Activated naive CD8-positive, alpha-beta T cell treated with anti-CD3 and anti-CD28 coated beads for 36 hours (primary cell): ENCODE measurements at places on chromosomes 6 and 20.

- DNase-seq, result no peak
Observed at GRCh38 chr6:21612067-21612745, 18.7 kb downstream of the SOX4 start.

DNA sequence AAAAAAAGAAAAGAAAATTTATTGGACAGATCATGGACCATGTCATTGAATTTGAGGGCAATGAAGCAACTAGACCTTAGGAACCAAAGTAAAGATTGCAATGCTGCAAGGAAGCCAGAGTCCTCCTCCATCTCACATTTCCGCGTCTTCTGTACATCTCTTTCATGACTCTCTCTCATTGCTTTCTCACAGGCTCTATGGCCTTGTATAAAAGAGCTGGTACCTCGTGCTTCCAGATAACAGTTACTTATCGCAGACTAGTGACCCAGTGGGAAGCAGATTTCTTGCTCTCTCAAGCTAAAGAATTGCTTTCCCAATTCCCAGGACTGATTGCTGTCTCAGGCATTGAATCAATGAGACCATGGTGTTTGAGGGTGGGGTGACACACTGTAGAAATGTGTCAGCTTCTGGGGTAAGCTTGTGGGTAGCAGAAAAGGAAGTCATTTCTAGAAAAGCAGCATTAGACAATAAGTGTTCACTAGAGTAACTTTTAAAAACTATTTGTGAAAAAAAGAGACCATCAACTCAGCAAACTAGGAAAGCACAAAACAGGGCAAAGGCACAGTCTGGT lies 635.3 kb downstream of the UTRN start:
- no peak for DNase-seq

DNA sequence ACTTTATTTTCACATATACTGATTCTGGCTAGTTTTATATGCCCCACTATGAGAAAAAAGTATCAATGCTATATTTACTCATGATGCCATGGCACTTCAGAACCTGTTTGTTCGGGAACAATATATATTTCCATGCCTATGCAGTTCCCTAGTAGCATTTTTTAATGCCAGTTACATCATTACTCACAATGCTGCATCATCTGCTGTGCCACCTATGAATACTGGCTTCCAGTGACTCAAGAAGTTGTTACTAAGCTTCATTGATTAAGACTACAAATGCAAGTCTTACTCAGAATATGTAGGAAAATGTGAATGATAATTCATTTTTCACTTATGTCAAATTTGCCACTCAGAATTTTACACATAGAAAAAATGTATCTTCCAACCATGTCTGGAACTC lies 97.9 kb downstream of the MAFB start:
- no peak for DNase-seq

DNA sequence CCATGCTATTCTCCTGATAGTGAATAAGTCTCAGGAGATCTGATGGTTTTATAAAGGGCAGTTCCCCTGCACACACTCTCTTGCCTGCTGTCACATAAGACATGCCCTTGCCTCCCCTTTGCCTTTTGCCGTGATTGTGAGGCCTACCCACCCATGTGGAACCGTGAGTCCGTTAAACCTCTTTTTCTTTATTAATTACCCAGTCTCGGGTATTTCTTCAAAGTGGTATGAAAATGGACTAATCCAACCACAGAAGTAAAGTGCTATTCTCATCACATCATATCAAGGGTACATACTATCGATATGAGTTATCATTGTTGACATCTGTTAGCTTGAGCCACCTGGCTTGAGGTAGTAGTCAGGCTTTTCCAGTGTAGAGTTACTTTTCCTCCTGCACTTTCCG lies 2.3 kb downstream of the MANBAL start:
- DNase-seq, result no peak

GRCh38 chr6:4185419-4185818 lies 50.0 kb upstream of the ECI2 start:
- DNase-seq, result no peak

- no peak for DNase-seq
Observed at GRCh38 chr6:139765825-139766285, 391.4 kb upstream of the CITED2 start.

- DNase-seq, result no peak
Observed at GRCh38 chr20:51565298-51566144, 23.0 kb upstream of the NFATC2 start.

GRCh38 chr20:44532259-44532980 lies 10.6 kb upstream of the SERINC3 start:
- no peak for DNase-seq

GRCh38 chr20:60310560-60311349 lies 352.5 kb downstream of the CDH26 start:
- DNase-seq, result no peak

DNA sequence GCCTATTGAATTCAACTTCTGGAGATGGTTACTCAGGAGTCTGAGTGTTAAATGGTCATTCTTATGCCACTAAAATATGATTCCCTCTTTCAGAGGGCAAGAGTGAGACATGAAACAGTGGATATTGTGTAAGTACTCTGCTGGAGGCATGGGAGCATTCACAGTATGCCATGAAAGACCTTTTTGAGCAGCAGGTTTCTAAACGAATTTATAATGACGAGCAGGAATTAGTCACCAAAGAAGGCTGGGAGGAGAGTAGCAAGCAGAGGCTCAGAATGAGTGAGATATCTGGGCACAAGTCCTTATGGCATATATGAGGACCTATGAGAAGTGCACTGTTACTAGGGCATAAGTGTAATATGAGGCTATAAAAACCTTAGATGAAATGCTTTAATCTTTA lies 10.9 kb upstream of the MYB start:
- no peak for DNase-seq

DNA sequence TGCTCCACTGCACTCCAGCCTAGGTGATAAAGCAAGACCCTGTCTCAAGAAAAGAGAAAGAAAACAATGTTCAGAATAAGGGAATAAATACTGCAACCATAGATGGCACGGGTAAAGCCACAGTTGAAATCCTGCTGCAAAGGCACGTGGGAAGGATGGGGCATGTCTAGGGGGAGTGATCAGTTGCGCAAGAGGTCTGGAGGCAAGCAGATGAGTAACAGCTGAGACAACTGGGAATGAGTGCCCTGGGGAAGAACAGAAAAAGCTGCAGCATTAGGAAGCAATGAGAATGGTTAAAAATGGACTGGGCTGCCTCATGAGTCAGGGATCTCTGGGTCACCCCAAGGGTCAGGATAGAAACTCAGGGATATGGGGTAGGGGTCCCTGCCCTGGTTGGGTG lies 96.3 kb downstream of the GMPR start:
- no peak for DNase-seq

DNA sequence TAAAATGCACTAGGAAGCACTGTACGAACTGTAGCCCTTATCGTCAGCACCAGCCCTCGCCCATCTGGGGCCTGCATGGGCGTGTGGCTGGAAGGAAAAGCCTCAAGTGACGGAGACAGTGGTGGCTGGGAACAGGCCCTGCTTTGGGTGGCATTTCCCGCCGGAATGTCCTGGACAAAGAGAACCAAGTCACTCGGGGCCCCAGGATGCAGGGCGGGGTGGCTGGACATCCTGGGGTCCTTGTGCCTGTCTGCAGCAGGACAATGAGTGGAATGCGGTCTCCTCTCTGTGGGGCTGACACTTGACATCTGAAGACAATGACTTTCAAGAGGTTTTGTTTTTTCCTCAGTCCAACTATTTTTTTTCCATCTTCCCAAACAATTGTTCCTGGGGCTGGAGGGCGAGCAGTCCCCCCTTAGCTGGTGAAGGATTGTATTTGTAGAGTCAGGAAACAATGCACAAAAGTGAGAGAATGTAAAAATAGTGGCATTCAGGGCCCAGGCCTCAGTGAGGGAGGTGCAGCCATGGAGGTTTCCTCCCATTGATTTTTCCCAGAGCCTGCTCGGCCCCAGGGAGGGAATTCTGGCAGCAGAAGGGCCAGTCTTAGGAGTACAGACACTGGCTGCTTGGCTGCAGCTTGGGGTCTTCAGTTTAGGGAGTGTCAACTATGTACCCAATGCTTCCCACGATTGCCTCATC lies 64.4 kb downstream of the PREX1 start:
- no peak for DNase-seq

GRCh38 chr6:52725143-52725534 lies 38.1 kb downstream of the GSTA2 start:
- DNase-seq, result no peak

- DNase-seq, result no peak
Observed at GRCh38 chr6:157859775-157860504, 36.9 kb downstream of the SNX9 start.

GRCh38 chr6:150291968-150292710 lies 76.7 kb upstream of the IYD start:
- no peak for DNase-seq

DNA sequence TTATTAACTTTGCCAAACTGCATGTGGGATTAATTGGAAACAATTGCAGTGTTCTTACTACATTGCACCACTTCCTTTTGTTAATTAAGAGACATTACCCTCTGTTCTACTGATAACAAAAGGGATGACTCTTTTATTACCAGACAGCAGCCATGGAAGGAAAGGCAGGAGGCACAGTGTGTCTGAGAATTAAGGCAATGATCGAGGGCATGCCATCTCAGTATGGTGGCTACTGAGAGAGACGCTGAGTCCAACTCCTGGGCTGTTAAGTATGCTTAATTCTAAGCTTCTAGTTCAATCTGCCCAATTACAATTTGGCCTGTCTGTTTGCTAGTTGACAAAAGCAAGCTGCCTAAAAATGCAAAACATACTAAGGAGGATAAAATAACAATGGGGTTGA lies 227.4 kb downstream of the PHACTR1 start:
- no peak for DNase-seq

GRCh38 chr20:8930726-8931125 lies 138.2 kb upstream of the PLCB4 start:
- DNase-seq, result no peak

DNA sequence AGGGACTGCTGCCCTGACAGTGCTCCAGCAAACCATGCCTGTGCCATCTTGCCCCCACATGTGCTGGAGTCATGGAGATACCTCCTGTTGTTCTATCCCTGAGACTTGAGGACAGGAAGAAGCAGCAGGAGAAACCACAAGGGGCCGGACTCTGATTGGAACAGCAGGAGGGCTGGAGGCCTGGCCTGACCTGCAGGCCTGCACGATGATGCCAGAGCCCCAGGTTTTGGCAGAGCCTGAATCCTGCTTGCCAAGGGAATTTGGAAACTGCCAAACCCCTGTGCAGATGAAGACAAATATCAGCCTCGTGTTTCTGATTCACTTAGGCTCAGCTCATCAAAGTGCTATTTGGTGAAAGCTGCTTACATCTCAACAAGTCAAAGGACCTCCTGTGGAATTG lies 177.6 kb downstream of the MAFB start:
- DNase-seq, result no peak

DNA sequence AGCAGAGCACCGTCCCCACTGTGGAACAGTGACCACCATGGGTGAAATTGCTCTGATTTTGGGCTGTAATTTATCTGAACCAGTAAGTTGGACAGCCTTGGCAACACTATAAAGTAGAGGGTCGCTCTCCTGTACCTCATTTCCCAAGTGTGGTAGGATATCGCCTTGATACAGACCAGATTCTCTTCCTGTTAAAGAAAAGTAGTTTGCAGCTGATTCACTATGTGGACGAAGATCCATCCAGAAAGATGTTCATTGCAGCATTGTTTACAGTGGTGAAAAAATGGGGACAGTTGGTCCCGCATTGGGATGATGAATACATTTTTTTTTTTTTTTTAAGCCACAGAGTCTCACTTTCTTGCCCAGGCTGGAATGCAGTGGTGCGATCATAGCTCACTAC lies 74.3 kb downstream of the SLX4IP start:
- DNase-seq, result no peak

- DNase-seq, result peak; percentile 17
Observed at GRCh38 chr20:36881888-36882287, 6.0 kb downstream of the TLDC2 start.

- DNase-seq, result no peak
Observed at GRCh38 chr6:10964684-10965083, 77.8 kb downstream of the SYCP2L start.

GRCh38 chr6:112183271-112183671 lies 71.1 kb downstream of the LAMA4 start:
- no peak for DNase-seq

GRCh38 chr20:45840700-45841198 lies 7.2 kb downstream of the SNX21 start:
- DNase-seq, result no peak

DNA sequence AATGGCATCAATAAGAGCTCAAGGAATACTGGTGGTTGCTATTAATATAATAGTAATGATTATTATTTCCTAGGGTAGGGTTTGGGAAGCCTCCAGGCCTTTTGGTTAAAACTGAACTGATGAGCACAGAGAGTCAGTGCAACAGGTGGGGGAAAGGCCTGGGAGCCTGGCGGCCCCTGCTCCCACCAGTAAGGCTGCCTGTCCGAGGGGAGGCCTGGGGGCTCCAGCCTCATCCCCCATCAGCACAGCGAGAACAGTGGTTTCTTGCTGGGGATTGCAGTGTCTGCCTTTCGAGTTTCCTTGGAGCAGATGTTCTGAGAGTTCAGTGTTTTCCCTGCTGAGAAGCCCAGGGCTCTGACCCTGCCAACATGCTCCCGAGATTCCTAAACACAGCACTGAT lies 340.4 kb downstream of the CDH26 start:
- DNase-seq, result no peak

- no peak for DNase-seq
Observed at GRCh38 chr20:23007462-23007861, 27.6 kb upstream of the SSTR4 start.

- peak; percentile 69 for DNase-seq
Observed at GRCh38 chr6:41548098-41548840, 2.1 kb downstream of the FOXP4 start.

GRCh38 chr20:35410613-35411012 lies 1.2 kb downstream of the UQCC1 start:
- DNase-seq, result no peak

GRCh38 chr6:146892613-146893401 lies 294.0 kb downstream of the ADGB start:
- DNase-seq, result no peak

DNA sequence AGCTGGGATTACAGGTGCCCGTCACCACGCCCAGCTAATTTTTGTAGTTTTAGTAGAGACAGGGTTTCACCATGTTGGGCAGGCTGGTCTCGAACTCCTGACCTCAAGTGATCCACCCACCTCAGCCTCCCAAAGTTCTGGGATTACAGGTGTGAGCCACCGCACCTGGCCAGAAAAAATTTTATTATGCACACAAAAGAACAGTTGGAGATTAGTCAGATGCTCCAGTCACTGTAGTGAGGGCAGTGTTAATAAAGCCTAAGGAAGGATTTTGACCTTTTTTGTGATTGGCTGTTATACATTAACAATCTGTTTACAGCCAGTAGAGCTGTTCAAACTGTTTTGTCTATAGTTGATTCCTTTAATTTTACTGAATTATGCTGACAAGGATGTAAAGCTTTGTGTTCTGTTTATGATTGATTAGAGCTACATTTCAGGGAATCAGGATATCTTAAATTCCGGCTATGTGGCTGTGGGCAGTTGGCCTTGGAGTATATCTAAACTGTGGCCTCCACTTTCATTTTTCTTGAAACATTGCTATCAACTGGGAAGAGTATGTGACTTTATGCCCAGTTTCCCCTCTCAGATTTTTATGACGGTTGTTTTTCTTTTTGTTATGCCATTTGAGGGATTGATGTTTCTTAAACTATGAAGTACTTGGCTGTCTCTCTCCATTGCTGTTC lies 9.9 kb downstream of the ZSWIM3 start:
- no peak for DNase-seq

GRCh38 chr6:127383988-127384387 lies 40.6 kb upstream of the ECHDC1 start:
- no peak for DNase-seq

- DNase-seq, result no peak
Observed at GRCh38 chr20:4131911-4132310, 116.6 kb upstream of the RNF24 start.
